ENCODE measurements at places on chromosomes 2 and 18.

- DNase-seq = no peak
Measured at GRCh38 chr2:238658820-238659219, 189.1 kb upstream of the TWIST2 start.

DNA sequence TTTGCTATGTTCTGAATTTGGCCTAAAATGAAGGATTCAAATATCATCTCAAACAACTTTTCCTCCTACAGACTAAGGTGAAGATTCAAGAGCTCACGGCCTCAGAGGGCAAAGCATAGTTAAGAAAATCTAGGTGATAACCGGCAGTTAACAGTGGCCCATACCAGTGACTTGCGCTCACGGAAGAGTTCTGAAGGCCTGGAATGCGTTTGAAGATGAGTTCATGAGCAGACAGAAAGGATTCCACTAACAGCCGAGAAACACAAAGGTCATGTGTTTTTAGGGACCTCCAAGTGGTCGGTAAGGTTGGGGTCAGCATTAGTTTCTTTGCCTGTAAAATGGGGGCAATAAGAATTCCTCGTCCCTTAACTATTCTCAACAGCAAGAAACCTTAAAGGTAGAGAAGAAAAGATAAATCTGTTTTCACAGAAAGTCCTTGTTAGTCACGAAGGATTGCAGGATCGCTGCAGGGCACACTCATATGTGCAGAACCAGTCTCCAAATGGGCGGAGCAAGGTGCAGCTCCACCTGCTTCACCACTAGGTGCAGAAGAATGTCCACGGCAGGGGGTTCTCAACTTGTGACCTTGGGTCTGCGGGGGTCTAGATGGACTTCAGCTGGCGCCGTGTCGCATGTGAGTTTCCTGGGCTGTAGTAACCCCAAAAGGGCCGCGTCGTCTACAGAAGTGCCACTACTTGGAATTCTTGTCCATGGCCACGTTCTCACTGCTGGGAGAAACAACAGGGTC lies 708 bp upstream of the RPIA start:
- DNase-seq = peak; percentile 32

DNA sequence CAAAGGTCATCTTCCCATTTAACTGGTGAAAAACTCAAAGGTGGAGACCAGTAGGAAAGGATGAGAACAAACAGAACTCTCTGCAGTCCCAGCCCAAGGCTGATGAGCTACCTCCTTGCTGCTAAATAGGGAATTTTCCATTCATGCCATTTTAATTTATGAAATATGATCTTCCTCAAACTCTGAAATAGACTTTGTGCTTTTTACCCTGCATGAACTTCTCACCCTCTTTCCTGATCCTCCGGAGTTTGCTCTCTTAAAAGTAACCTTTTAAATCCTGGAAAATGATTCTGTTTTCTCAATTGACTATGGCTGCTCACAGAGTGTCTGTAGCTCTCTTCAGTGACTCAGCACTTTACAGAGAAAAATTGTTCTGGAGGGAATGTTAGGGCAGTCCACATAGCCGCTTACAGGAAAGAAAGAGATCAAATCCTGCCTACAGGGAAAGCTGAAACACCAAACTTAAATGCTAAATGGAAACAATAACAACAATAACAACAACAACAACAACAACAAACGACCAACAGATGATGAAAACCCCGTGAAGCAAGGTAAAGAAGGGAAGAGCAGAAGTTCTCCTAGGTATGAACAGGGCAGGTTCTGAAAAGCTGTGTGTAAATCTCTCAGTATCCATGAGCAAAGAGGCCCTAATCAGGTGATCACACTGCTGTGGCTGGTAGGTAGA lies 79.8 kb upstream of the SESTD1 start:
- DNase-seq = no peak

DNA sequence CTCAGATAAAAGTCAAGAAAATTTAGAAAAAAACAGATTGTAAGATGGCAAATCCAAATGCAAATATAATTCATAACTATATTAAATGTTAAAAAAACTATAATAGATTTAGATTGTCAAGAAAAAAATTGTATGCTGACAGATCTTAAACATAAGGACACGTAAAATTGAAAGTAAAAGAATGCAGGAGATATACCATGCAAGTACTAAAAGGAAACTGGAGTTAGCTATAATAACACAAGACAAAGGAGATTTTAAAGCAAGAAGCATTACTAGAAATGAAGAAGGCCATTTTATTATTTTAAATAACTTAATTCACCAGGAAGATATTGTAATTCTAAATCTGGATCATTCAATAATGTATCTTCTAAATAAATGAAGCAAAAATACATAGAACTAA lies 48.3 kb downstream of the TTC21B start:
- no peak for DNase-seq

GRCh38 chr2:20608666-20609348 lies 42.1 kb downstream of the HS1BP3 start:
- DNase-seq = no peak

DNA sequence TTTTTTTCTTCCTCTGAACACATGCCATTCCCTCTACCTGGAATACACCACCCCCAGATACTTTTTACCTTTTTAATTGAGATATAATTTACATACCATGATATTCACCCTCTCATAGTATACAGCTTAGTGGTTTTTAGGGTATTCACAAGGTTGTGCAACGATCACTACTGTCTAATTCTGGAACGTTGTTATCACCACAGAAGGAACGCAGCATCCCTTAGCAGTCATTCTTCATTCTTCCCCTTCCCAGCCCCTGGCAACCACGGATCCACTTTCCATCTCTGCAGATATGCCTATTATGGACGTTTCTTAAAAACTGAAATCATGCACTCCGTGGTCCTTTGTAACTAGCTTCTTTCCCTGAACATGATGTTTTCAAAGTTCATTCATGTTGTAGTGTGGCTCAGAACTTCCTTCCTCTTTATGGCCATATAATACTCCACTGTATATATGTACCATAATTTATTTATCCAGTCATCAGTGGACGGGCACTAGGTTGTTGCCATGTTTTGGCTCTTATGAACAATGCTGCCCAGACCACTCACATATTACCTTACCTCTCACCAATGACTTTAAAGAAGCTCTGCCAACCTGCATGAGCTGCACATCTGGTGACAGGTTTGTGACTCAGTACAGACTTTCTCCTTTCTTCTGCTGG lies 168.9 kb downstream of the CTIF start:
- DNase-seq = no peak

DNA sequence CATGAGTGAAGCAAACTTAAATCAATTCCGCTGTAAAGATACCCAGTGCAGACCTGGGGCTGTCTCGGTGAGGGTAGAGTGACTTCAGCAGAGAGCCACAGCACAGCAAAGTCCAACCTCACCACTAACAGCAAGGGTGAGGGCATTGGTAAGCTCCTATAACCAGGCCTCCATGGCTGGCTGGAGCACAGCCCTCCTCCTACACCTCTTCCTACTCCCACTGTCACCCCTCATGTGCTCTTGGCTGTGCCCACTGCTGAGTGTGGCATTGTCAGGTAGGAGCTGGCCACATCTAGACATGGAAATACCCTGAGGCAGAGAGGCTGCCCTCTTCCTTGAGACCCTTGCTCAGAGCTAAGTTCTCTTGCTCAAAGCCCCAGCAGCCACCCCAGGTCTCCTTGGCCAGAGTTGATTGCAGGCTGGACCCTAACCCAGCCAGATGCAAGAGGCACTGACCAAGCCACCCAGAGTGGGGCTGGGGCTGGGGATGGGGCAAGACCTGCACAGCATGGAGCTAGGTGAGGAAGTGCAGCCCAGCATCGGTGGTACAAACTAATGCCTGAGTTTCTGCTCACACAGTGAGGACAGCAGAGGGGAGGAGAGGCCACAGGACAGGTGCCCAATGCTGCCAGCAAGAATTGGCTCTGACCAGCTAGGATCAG lies 77.6 kb upstream of the RAB6C start:
- no peak for DNase-seq

- DNase-seq = no peak
Measured at GRCh38 chr18:354003-354402, 86.2 kb upstream of the THOC1 start.

- DNase-seq = no peak
Measured at GRCh38 chr2:239518286-239519088, 117.7 kb upstream of the HDAC4 start.

DNA sequence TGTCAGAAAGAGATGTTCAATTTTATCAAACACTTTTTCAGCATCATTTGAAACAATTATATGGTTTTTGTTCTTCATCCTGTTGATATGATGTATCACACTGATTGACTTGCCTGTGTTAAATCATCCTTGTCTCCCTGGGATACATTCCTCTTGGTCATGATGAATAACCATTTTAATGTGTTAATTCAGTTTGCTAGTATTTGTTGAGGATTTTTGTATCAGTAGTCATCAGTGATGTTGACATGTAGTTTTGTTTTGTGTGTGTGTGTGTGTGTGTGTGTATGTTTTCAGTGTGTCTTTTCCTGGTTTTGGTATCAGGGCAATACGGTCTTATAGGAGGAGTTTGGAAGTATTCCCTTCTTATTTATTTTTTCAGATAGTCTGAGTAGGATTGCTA lies 325.4 kb downstream of the ZNF804A start:
- DNase-seq = no peak

GRCh38 chr2:216859944-216860343 lies at the start of gene TNP1:
TSS of gene TNP1 (minus strand) at chr2:216860064. CDS start at chr2:216860034, 30 bp downstream.
- no peak for DNase-seq

Measured in stimulated activated CD4-positive, alpha-beta T cell treated with anti-CD3 and anti-CD28 coated beads, Interleukin-4, amount 100 ng/mL, for 48 hours (primary cell).